ENCODE measurements at places on chromosomes 2 and 18.

DNA sequence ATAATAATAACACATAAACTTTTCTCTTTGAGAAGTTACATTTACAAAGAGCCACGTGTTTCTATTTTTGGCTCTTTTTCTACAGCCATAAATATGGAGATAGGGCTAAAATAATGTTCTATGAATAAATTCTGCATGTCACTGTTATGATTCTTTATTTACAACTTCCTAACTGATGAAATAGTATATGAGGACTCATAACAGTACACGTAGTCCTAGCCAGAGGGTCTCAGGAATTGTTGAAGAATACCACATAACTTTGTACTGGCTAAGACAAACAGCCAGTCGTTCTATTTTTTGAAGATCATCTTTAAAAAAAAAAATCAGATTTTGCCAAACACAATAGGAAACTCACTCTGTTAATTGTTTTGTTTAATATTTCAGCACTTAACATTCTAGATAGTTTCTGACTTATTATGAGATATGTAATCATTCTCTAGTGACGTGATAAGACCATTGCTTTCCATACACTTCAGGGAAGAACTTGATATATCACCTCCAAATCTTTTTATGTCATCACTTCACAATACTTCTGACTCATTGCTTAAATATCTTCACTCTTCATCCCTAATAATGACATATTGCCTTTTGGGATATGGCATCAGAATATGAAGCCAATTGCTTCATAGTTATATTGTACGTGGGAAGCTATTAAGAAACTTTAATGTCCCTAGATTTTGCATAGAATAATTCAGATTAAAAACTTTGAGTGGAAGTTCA lies 256.1 kb downstream of the XIRP2 start:
- DNase-seq, result no peak

GRCh38 chr2:19473350-19473749 lies 114.9 kb upstream of the OSR1 start:
- no peak for DNase-seq

GRCh38 chr18:62937065-62937464 lies 221.7 kb downstream of the PHLPP1 start:
- peak; percentile 23 for DNase-seq

GRCh38 chr2:156790343-156791037 lies 354.3 kb downstream of the GPD2 start:
- DNase-seq, result no peak

DNA sequence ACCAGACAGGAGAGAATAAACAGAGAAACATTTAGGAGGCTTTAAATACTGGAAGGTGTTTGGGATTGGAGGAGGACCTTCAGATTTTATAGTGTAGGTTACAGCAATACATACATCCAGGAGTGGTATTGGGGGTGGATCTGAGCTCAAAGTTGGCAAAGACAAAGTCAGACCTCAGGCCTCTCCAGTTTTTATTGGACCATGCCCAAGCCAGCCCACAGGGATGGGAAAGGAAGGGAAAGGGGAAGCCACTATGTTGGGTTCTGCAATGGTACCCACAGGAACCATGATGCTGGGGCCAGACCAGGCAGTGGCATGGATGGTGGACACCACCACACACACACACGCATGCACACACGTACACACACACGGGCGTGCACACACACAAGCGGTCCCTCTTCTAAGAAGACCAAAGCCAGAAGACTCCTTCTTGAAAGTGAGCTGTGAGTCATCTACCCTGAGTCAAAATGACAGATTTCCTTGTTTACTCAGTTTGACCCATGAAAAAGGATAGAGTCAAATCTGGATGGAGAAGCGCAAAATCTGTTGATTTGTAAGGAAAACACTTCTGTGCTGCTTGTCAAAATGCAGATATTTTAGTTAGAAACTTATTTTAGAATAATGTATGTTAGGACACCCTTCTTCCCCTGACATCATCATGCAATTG lies 87.9 kb downstream of the TRABD2A start:
- no peak for DNase-seq

GRCh38 chr18:77617694-77618093 lies 368.0 kb downstream of the GALR1 start:
- no peak for DNase-seq

GRCh38 chr2:220708366-220708765 lies 863.7 kb downstream of the EPHA4 start:
- DNase-seq, result peak; percentile 84
